ENCODE measurements at places on chromosomes 2 and 18. TPM values are rescaled to one million over a fixed set of nuclear protein-coding genes. Genes with fewer than 3 reads are reported as not detected.

The CDH20 gene
- 7.1 TPM for total RNA-seq

The CTLA4 gene
- not detected for total RNA-seq

The POTEI gene
- not detected for total RNA-seq

The ABCB11 gene
- total RNA-seq: 0.37 TPM

The COL3A1 gene
- 237 TPM for total RNA-seq

DNA sequence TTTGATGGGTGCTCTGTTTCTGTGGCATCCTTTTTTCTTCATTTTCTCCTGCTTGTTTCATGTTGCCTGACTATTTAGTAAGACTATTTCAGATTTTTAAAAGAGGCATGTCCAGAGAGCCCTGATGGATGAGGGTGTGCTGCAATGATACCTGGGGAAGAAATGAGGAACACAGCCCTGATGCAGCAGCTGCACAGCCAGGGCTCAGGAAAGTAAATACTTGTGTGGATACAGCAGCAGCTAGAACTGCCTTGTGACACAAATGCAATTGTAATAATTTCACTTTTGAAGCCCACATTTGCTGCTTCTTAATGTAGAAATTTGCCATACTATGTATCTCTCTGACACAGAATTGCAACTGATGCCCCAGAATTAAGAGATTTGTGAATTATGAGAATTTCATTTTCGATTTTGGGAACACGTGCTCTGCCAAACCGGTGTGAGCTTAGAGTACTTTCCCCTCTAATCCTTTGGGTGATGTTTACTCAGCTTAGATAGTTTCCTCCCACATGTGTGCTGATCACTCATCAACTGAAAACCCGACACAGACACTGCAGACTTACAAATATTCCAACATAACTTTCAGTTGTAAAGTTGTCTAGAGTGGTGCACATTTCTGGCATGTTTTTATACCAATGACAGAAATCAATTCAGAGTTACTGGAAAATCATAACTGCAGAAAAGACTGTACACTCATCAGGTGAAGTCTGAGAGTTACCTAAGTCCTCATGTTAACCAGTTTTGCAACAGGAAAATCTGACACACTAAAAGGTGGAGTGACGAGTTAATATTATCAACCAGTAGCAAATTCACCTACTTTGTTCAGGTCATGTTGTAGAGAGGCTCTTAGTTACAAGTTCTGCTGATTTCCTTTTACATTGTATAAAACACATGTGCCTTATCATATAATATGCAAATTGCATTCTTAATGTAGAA is 383.4 kb downstream of the CBLN2 start:
- no peak for DNase-seq

- DNase-seq: no peak
Observed at GRCh38 chr18:79855147-79855933, 57.6 kb downstream of the KCNG2 start.

- no peak for DNase-seq
Observed at GRCh38 chr2:100406120-100406508, 11.4 kb downstream of the CHST10 start.

DNA sequence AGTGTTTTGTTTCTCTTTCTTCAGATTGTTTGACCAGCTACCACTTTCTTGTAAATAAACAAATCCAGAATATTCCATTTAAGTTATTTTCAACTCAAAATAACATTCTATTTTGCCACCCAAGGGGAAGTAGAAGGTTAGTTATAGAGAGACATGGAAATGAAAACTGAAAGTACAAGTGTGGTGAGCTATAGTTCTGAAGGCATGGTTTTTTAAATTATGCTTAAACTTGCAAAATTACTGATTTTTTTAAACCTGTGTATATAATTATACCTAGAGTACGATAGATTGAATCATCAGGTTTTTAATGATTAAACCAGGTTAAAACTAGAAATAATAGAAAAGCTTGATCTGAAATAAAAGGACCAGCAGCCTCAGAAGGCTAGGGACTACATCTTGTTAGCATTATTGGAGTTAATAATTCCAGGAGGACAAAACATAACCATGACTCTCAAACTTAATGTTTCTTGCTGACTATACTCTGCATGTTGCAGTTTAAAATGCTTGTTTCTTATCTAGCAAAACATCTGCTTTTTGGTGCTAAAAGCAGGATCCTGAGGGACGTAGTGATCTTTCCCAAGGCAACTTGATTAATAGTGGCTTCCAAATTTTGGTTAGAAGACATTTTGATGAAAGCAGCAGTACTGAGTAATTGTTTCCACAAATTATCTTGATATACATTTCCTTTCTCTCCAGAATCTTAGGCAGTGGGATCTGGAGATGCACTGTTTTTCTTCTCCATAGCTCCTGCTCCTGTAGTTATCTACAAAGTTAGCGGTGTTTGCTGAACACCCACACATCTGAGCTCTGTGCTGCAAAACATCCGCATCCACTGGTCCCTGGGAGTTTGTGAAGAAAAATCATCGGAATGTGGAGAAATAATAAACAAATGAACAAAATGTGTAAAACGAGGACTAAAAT is 327.2 kb upstream of the PKDCC start:
- no peak for DNase-seq

- DNase-seq: no peak
Observed at GRCh38 chr2:23590241-23590869, 205.4 kb downstream of the KLHL29 start.

DNA sequence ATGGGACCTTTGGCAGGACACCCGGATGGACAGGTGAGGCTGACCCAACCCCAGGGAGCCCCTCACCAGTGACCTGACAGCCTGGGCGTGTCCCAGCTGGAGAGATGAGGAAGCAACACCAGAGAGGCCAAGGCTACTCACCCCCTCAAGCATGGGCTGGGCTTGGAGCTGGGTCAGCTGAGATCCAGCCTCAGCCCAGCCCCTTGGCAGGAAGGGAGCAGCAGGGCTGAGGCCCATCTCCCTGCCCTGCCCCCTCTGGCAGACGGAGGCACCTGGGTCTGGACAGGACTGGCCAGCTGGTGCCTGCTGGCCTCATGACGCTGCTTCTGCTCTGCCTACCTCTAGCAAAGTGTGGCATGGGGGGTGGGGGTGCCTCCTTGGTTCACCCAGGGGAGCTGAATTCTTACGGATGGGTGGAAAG is 37.8 kb downstream of the HS6ST1 start:
- no peak for DNase-seq

DNA sequence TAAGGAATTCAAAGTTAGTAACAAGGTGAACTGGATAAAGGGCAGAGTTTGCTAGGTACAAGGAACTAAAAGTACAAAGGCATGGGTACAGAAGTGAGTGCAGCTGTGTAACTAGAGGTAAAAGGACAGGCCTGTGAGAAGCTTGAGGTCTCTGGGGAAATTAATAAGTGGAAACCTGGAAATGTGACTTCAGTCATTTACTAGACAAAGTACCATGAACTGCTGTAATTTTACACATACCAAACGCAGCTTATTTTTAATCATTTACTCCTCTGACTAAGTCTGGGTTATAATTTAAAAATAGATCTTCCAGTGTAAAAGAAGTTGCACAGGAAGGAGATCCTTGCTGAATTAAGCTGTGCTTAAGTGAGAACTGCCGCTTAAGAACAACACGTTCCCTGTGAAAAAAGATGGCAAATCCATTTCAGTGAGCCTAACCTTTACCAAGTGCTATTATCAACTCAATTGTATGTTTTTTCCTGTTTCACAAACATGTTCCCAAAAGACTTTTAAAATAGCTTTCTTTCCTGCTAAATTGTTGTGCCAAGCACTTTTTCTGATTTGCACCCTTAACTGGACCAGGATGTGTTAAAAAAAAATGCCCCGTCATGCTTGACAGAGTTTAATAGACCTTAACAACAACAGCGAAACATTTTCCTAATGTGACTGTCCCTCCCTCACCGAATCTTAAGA is 44.3 kb downstream of the CALCRL start:
- DNase-seq: no peak
